IPS DF 6.9 (cell line): ENCODE measurements at places on chromosomes 7 and 10.

GRCh38 chr7:47194516-47195057, 387.3 kb downstream of the TNS3 start:
- no peaks in the 10 kb centered on the region for H3K27me3 ChIP-seq
- no peak overlapping the region for H3K27ac ChIP-seq

- no peaks in the 10 kb centered on the region for H3K4me1 ChIP-seq
- H3K27me3 ChIP-seq = no peaks in the 10 kb centered on the region
These were observed 793.8 kb upstream of the IGFBP3 start for GRCh38 chr7:46714904-46715303.

DNA sequence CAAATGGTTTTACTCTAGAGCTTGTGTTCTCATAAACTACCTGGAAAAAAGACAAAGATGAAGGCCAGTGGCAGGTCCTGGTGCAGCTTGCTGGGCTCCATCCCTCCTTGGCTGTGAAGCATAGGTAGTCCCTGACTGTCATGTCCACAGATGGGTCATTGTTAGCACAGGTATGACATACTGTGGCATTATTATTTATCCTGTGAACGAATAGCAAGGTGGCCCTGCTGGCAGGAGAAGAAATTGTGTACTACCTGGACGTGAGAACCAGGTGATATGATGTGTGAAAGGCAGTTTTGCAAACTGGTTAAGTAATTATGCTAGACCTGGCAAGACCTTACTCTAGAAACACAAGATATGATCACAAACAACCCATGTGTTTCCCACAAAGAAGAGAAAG, 63.9 kb downstream of the CCDC71L start:
- no peaks in the 10 kb centered on the region for H3K36me3 ChIP-seq
- H3K27ac ChIP-seq = no peak overlapping the region
- no peaks in the 10 kb centered on the region for H3K4me1 ChIP-seq
- no peak overlapping the region for H3K4me3 ChIP-seq

DNA sequence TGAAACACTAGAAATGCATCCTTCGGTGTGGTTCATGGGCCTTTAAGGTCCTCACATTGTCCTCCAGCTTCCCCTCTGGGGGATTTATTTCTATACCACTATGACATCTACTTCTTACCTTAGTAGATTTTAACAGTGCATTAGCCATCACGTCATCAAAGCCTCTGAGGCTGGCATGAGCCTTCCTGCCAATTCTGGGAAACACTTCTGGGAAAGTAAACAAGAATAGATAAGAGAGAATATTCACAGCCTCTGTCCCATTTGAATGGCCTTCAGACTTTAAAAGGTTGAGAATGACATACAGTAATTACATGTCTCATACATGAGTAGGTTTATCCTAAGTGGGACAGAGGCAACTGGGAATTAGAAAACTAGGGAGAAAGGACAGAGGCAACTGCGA, 89.7 kb downstream of the AMPH start:
- H3K27me3 ChIP-seq = no peaks in the 10 kb centered on the region
- no peak overlapping the region for H3K27ac ChIP-seq
- no peaks in the 10 kb centered on the region for H3K4me1 ChIP-seq
- DNase-seq = no peak
- no peaks in the 10 kb centered on the region for H3K36me3 ChIP-seq

- no peaks in the 10 kb centered on the region for H3K36me3 ChIP-seq
- no peak overlapping the region for H3K4me3 ChIP-seq
- H3K27ac ChIP-seq = no peak overlapping the region
- DNase-seq = no peak
- H3K27me3 ChIP-seq = no peaks in the 10 kb centered on the region
These were observed 157.1 kb upstream of the PRKCQ start for GRCh38 chr10:6737080-6737641.

- no peaks in the 10 kb centered on the region; the same call in 1 of the 2 replicates for H3K36me3 ChIP-seq
- no peaks in the 10 kb centered on the region; the same call in 1 of the 2 replicates for H3K4me1 ChIP-seq
These were observed 27.1 kb downstream of the MDH2 start for GRCh38 chr7:76074972-76075370.

DNA sequence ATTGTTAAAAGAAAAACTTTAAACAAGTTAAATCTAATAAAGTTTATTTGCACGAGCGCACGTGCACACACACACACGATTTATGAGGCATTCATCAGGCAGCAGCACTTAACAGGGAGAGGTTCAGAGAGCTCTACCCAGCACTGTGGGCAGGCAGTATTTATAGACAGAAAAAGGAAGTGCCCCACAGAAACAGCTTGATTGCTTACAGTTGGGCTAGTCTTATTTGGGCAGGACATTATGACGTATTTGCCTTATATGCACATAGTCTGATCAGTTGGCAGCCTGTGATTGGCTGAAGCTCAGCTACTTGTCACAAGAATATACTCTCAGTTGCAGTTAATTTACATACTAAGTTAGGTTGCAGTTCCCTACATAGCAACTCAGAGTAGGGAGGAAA, 1.2 kb upstream of the SDHAF3 start:
- no peak overlapping the region for H3K27ac ChIP-seq
- H3K27me3 ChIP-seq = no peaks in the 10 kb centered on the region
- no peaks in the 10 kb centered on the region for H3K4me1 ChIP-seq
- H3K4me3 ChIP-seq = no peak overlapping the region

GRCh38 chr10:114012650-114013049, 31.0 kb upstream of the ADRB1 start:
- H3K27ac ChIP-seq = no peak overlapping the region
- peaks cover 1% of the 10 kb centered on the region; the same call in 1 of the 2 replicates for H3K4me1 ChIP-seq
- no peaks in the 10 kb centered on the region for H3K27me3 ChIP-seq

- H3K4me1 ChIP-seq = no peaks in the 10 kb centered on the region
- H3K27me3 ChIP-seq = no peaks in the 10 kb centered on the region; the same call in 1 of the 2 replicates
- H3K4me3 ChIP-seq = no peak overlapping the region
- no peak overlapping the region for H3K27ac ChIP-seq
- H3K36me3 ChIP-seq = no peaks in the 10 kb centered on the region
These were observed 342.3 kb upstream of the BMPER start for GRCh38 chr7:33562996-33563395.

DNA sequence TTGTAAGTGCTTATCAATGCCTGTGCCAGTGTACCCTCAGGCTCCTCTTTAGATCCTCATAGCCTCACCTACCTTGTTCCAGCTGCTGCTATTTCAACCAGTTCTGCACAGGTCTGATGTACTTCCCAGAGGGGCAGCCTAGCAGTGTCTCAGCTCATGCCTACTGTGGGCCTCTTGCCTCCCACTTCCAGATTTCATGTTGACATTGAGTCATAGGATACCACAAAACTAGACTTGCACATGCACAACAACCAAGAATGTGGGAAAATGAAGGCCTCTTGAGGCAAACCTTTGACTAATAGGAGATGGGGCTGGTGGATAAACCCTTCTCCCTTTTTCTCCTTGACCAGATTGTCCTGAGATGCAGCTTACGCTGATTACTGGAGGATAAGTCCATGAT, 31.0 kb downstream of the PON3 start:
- no peaks in the 10 kb centered on the region for H3K4me1 ChIP-seq
- no peak overlapping the region for H3K4me3 ChIP-seq
- no peaks in the 10 kb centered on the region for H3K36me3 ChIP-seq

DNA sequence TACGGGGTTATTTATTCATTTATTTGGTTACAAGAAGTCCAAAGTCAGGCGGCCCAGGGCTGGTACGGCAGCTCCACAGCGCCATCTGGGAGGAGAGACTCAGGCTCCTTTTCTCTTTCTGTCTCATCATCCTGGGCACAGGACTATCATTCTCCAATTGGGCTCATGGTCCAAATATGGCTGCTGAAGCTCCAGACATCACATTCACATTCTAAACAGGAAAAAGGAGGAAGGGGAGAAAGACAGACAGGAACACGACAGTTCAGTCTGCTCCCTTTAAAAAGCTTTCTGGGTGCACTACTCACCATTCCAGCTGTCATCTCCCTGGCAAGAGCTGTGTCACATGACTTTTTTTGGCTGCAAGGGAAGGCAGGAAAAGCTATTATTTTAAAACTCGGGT, 74.4 kb upstream of the PDZD8 start:
- no peak overlapping the region for H3K27ac ChIP-seq
- H3K4me1 ChIP-seq = no peaks in the 10 kb centered on the region; the same call in 1 of the 2 replicates
- no peaks in the 10 kb centered on the region for H3K27me3 ChIP-seq

DNA sequence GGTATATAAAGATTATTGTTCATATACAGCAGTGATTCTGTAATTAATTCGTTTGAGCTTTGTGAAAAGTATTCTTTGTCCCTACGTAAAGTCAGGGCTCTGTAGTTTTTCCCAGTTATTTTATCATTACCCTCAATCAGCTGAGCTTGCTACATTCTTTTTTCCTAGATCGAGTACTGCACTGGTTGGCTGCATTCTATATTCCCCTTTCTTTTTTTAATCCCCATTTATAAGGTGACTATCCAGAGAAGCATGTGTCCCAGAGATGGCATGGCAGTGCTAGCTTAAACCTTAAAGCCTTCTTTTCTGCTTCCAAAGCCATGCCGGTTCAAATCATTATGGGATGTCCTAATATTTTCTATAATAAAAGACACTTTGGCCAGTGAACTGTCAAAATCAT, 230.1 kb upstream of the CELF2 start:
- H3K4me3 ChIP-seq = no peak overlapping the region
- H3K27ac ChIP-seq = no peak overlapping the region
- H3K4me1 ChIP-seq = no peaks in the 10 kb centered on the region; the same call in 1 of the 2 replicates
- H3K27me3 ChIP-seq = no peaks in the 10 kb centered on the region; the same call in 1 of the 2 replicates

DNA sequence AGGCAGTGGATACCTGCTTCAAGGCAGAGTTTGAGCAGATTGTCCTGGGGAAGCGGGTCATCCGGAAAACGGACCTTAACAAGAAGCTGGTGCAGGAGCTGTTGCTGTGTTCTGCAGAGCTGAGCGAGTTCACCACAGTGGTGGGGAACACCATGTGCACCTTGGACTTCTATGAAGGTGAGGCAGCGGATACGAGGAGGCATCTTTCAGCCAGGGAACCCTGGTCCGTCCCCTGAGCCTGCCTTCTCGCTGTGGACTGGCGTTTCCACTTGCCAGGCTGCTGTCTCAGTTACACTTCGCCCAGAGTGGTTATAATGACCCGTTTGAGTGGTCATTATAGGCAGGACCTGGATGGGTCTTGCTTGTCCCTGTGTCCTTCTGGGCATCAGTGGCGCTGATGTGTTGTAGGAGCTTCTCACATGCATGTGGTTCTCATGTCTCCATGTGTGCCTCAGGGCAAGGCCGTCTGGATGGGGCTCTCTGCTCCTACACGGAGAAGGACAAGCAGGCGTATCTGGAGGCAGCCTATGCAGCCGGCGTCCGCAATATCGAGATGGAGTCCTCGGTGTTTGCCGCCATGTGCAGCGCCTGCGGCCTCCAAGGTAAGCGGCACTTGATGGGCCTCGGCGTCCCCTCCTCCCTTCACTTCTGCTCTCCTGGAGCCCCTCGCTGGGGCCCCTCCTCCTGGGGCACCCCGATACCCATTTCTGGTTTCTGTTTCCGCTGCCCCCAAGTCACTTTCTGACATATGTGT, 18.0 kb downstream of the UPP1 start:
- peaks cover 38% of the 10 kb centered on the region for H3K36me3 ChIP-seq
- no peak for DNase-seq
- H3K27me3 ChIP-seq = no peaks in the 10 kb centered on the region
- H3K4me1 ChIP-seq = no peaks in the 10 kb centered on the region
- no peak overlapping the region for H3K27ac ChIP-seq

GRCh38 chr7:134940729-134941128, 45.6 kb upstream of the AGBL3 start:
- H3K27ac ChIP-seq = no peak overlapping the region
- H3K4me1 ChIP-seq = no peaks in the 10 kb centered on the region
- DNase-seq = no peak
- no peaks in the 10 kb centered on the region for H3K36me3 ChIP-seq
- no peak overlapping the region for H3K4me3 ChIP-seq

GRCh38 chr7:107678110-107678753, 17.6 kb downstream of the SLC26A4 start:
- H3K27ac ChIP-seq = no peak overlapping the region
- no peak overlapping the region for H3K4me3 ChIP-seq
- DNase-seq = no peak
- no peaks in the 10 kb centered on the region for H3K4me1 ChIP-seq
- no peaks in the 10 kb centered on the region for H3K27me3 ChIP-seq
- H3K36me3 ChIP-seq = no peaks in the 10 kb centered on the region

GRCh38 chr7:463817-464453, 55.7 kb downstream of the PDGFA start:
- H3K27me3 ChIP-seq = no peaks in the 10 kb centered on the region
- no peak for DNase-seq
- H3K4me3 ChIP-seq = no peak overlapping the region
- no peak overlapping the region for H3K27ac ChIP-seq
- no peaks in the 10 kb centered on the region for H3K36me3 ChIP-seq

DNA sequence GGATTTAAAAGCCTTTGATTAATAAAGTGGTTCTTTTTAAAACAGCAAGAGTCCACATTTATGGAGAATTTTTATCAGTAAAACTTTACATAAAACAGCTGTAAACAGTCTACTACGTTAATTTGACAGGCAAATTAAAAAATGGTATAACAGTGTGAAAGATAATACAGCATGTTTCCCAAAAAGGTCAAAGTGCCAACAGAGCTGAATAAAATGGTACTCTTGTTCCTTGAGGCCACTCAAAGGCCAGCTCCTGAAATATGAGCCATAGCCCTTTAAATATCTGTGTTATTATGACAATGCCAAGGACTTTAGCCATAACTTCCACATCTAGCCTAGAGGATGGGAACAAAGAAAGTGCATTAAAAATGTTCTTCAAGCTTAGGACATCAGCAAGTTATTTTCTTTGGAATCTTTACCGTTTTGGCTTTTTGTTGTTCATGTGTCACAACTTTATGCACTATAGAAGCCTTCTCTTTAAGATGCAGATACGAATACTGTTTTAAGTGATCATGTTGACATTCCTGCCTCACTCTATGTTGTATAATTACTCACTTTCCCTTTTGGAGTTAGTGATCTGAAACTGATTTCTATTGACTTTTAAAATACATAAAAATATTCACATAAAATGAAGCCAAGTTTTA, 165.6 kb downstream of the RNLS start:
- no peaks in the 10 kb centered on the region for H3K27me3 ChIP-seq
- H3K27ac ChIP-seq = no peak overlapping the region
- no peak for DNase-seq
- peaks cover 4% of the 10 kb centered on the region; the same call in 1 of the 2 replicates for H3K4me1 ChIP-seq
- no peaks in the 10 kb centered on the region for H3K36me3 ChIP-seq

DNA sequence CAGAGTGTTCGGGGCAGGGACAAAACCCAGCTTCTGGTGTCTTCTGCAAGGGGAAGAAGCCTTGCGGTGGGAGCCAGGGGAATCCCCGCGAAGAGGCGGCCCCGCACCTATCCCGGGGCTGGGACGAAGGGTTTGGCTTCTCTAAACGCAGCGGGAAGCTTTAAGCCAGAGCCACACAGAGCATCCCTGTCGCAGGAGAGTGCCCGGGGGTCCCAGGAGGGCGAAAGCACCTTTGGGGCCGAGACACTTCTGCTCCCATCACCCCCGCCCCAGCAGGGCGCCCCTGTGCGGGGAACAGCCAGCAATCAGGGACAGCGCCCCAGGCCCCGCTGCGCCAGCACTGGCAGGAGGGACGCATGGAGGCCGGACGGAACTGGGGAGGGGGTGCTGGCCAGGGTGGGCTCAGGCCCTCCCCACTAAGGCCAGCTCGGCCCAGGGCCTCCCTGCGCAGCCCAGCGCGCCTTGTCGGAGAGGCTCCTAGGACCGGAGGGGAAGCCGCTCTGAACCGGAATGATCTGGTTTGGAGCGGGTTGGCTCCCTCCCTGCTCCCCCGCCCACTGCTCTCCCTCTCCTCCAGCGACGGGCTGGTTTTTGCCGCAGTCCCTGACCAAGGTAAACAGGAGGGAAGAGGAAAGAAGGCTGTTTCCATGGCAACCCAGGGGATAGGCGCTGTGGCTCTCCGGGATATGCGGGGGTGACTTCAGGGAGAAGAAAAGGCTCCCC, 63.9 kb downstream of the TMEM209 start:
- DNase-seq = peak; percentile 70
- no peak overlapping the region for H3K27ac ChIP-seq
- no peaks in the 10 kb centered on the region; the same call in 1 of the 2 replicates for H3K27me3 ChIP-seq

- H3K4me1 ChIP-seq = peaks cover 2% of the 10 kb centered on the region; the same call in 1 of the 2 replicates
- H3K4me3 ChIP-seq = no peak overlapping the region
- no peak for DNase-seq
- H3K27me3 ChIP-seq = no peaks in the 10 kb centered on the region
These were observed 27.0 kb downstream of the PDGFA start for GRCh38 chr7:492714-493065.
